Thoracic aorta (tissue), 2 donors: ENCODE measurements at places on chromosomes 2 and 18. TPM values are rescaled to one million over a fixed set of nuclear protein-coding genes. Genes with fewer than 3 reads are reported as not detected.
A peak's percentile ranks its signal among the peaks of the same experiment; 100 is the strongest.

DNA sequence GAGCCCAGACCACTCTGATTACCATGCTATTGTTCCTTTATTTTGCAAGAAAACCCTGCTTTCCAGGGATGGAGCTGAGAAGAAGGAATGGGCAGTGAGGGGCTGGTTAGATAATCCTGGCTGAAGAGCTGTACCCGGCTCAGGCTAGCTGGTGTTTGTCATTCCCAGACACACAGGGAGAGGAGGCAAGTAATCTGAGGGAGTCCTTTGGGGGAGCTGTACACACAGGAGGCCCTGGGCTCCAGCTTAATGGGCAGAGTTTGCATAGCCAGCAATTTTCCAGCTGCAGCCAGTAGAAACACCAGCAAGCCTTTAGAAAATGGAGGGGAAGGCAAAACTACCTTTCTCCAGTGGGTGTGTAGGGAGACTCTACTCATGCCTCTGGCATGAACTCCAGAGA lies 259.3 kb downstream of the SOX11 start:
- H3K36me3 ChIP-seq: no peaks in the 10 kb centered on the region
- no peaks in the 10 kb centered on the region for H3K27me3 ChIP-seq
- no peak for DNase-seq

- peak overlapping the region; percentile 95 for H3K27ac ChIP-seq
- no peak for DNase-seq
- peaks cover 94% of the 10 kb centered on the region for H3K4me1 ChIP-seq
- H3K36me3 ChIP-seq: no peaks in the 10 kb centered on the region
Measured at GRCh38 chr2:237900891-237901831, 41.7 kb downstream of the RAMP1 start.

DNA sequence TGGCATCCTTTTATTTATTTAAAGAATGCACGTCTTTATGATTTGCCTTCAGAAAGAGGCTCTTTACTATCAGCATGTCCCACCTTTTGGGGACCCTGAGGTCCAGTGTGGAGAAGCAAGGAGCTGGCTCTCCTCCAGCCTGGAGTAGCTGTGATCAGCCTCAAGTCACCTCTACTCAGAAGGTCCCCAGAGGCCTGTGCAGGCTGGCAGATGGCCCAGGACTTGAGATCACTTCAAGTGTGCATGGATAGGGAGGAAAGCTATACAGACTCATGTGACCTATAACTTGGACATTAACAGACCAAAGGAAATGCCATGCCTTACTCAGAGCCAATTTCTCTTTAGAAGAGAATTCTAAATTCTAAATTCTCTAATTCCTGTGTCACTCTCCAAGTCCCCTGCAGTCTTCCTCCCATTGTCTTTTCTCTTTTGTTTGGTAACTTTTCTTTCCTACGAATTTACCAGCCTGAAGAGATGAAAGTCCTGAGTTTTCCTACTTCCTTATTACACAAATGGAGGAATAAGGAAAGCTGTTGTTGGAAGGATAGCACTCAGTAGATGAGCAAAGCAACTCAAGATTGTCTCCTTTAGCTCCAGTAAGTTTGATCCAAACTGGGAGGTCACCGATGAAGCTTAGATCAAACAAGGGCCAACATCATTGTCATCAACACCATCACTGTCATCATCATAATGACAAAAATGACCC lies 163.9 kb downstream of the GFPT1 start:
- H3K4me3 ChIP-seq: no peak overlapping the region
- H3K27ac ChIP-seq: peak overlapping the region; percentile 36
- peak; percentile 31 for DNase-seq
- H3K4me1 ChIP-seq: peaks cover 59% of the 10 kb centered on the region
- H3K27me3 ChIP-seq: no peaks in the 10 kb centered on the region
- peaks cover 3% of the 10 kb centered on the region for H3K36me3 ChIP-seq

The SPATA3 gene
- not detected for total RNA-seq

DNA sequence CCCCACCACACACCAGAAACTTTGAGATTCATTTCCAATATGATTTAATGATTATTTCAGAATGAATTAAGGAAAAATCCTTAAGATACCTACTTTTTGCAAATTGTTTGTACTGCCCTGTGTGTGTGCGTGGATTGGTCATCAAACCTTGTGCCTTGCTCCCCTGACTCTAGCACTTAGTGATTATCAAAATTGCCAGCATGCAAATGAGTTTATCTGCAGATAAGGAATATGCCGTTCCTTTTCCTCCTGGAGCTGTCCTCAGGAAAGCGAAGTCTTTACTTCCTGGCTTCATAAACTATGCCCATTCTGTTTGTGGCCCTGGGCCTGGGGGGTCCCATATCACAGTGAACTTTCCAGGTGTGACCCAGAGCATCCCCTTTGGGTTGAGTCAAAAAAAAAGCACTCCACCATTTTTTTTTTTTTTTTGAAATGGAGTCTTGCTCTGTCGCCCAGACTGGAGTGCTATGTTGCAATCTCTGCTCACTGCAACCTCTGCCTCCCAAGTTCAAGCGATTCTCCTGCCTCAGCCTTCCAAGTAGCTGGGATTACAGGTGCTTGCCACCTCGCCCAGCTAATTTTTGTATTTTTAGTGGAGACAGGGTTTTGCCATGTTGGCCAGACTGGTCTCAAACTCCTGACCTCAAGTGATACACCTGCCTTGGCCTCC lies 11.4 kb downstream of the CHMP1B start:
- no peak overlapping the region for H3K4me3 ChIP-seq
- H3K27ac ChIP-seq: no peak overlapping the region
- peaks cover 7% of the 10 kb centered on the region for H3K4me1 ChIP-seq
- H3K36me3 ChIP-seq: no peaks in the 10 kb centered on the region
- no peaks in the 10 kb centered on the region for H3K27me3 ChIP-seq

The SLC9A4 gene
- total RNA-seq: 1.4 TPM

DNA sequence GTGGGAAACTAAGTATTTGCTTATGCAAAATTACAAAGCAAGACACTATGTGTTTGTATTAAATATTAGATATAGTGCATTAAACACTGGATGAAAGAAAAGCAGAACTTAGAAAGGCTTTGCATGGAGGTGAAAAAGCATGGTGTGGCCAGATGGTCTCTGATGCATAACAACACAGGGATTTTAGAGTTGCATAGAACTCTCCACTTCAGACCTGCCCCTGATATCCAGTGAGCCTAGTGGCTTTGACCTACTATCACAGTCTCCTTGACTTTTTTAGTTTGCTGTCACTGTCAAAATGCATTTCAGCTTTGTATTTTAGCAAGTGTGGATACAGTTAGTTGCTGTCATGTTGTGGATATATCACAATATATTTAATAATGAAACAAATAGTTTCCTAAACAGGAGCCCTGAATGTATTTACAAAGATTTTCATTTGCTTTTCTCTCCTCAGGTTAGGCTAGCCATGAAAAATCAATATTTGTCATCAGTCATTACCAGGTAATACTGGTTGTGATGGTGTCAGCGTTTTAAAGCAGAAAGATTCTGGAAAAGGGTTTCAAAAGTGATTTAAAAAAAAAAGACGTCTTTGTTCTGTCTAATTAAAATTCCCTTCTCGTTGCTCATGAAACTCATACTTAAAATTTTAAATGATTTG lies 5.2 kb downstream of the CSRNP3 start:
- DNase-seq: no peak
- no peak overlapping the region for H3K4me3 ChIP-seq
- no peaks in the 10 kb centered on the region for H3K36me3 ChIP-seq
- peaks cover 7% of the 10 kb centered on the region for H3K4me1 ChIP-seq
- no peak overlapping the region for H3K27ac ChIP-seq
- no peaks in the 10 kb centered on the region for H3K27me3 ChIP-seq

DNA sequence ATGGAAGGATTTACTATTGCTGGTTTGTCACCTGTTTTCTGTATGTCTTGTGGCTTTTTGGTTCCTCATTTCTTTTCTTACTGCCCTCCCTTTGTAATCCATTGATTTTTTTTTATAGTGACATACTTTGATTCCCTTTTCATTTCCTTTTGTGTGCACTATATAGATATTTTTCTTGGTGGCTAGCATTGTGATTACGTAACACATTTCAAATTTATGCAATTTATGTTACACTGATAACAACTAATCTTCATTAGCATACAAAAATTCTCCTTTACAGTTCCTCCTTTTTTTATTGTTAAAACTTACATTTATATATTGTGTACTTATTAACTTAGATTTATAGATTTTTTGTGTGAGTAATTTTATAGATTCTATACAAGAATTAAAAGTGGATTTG lies 80.6 kb downstream of the OTX1 start:
- H3K27ac ChIP-seq: no peak overlapping the region
- H3K4me3 ChIP-seq: no peak overlapping the region
- no peaks in the 10 kb centered on the region for H3K36me3 ChIP-seq
- H3K4me1 ChIP-seq: no peaks in the 10 kb centered on the region
- no peak for DNase-seq
- no peaks in the 10 kb centered on the region for H3K27me3 ChIP-seq

The ITGA6 gene
- total RNA-seq: 20.2 TPM

DNA sequence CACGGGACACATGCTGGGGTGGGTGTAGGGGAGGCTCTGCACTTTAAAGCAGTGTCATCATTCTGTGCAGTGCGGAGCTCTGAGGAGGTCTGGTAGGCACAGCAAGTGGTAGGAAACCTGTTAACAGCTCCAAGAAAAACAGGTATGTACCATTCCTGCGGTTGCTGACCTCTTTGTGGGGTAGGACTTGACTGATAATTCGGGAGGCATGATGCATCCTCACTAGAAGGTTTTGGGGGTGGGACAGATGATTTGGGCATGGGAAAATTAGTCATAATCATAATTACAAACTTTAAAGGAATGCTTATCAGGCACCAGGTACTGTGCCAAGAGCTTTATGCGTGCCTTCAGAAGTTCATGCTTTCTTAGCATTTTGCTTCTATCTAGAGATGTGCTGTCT lies 9.7 kb downstream of the DOK1 start:
- no peaks in the 10 kb centered on the region for H3K36me3 ChIP-seq
- no peak overlapping the region for H3K4me3 ChIP-seq
- no peak for DNase-seq
- H3K4me1 ChIP-seq: peaks cover 9% of the 10 kb centered on the region
- H3K27me3 ChIP-seq: no peaks in the 10 kb centered on the region
- no peak overlapping the region for H3K27ac ChIP-seq

The FLACC1 gene
- total RNA-seq: 11.1 TPM

DNA sequence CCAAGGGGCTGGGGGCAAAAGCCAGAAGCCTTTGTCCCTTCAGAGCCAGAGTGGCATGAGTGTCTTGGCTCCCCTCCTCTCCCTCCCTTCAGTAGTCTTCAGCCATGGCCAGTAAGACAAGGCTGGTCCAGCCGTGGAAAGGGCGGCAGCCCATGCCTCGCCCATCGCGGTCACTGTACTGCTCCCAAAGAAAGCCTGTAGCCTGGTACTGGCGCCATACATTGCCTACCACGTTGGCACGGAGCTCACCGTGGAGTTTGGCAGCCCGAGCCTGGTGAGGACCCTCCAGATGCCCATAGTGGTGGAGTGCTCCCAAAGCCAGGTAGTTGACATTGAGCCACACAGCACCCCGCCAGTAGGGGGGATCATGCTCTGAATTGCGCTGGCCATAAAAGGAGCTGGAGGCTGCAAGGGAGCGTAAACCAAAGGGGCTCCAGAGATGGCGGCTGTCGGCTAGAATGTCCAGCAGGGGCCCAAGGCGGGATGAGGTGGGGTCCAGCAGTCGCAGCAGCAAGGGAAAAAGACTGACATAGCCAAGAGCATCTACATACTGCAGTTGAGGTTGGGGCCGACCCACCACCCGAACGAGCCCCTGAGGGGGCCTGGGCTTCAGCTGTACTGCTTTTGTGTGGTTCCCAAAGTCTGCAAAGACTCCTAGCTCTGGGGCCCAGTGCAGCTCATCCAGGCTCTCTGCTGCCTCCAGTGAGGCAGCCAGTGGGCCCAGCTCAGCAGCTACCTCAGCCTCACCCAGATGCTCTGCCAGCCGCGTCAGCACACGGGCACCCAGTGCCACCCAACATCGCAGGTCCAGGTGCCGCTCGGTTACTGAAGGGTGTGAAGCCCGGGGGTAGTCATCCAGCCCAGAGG lies 3.2 kb downstream of the WBP1 start:
- H3K36me3 ChIP-seq: no peaks in the 10 kb centered on the region
- DNase-seq: no peak
- H3K4me3 ChIP-seq: no peak overlapping the region
- H3K4me1 ChIP-seq: peaks cover 23% of the 10 kb centered on the region
- H3K27me3 ChIP-seq: no peaks in the 10 kb centered on the region
- no peak overlapping the region for H3K27ac ChIP-seq

GRCh38 chr2:203908797-203909185 lies 27.8 kb upstream of the ICOS start:
- no peak for DNase-seq
- peaks cover 16% of the 10 kb centered on the region for H3K4me1 ChIP-seq
- H3K27ac ChIP-seq: peak overlapping the region; percentile 42
- H3K4me3 ChIP-seq: peak overlapping the region; percentile 61
- no peaks in the 10 kb centered on the region for H3K36me3 ChIP-seq

GRCh38 chr2:11631462-11631861 lies 38.5 kb downstream of the NTSR2 start:
- no peaks in the 10 kb centered on the region for H3K36me3 ChIP-seq
- no peaks in the 10 kb centered on the region for H3K4me1 ChIP-seq
- DNase-seq: no peak
- H3K27ac ChIP-seq: no peak overlapping the region
- H3K4me3 ChIP-seq: no peak overlapping the region

- peak; percentile 49 for DNase-seq
- peaks cover 17% of the 10 kb centered on the region for H3K4me1 ChIP-seq
- peak overlapping the region; percentile 42 for H3K4me3 ChIP-seq
- no peaks in the 10 kb centered on the region for H3K27me3 ChIP-seq
Measured at GRCh38 chr2:28683100-28683706, 68.4 kb upstream of the PPP1CB start.

DNA sequence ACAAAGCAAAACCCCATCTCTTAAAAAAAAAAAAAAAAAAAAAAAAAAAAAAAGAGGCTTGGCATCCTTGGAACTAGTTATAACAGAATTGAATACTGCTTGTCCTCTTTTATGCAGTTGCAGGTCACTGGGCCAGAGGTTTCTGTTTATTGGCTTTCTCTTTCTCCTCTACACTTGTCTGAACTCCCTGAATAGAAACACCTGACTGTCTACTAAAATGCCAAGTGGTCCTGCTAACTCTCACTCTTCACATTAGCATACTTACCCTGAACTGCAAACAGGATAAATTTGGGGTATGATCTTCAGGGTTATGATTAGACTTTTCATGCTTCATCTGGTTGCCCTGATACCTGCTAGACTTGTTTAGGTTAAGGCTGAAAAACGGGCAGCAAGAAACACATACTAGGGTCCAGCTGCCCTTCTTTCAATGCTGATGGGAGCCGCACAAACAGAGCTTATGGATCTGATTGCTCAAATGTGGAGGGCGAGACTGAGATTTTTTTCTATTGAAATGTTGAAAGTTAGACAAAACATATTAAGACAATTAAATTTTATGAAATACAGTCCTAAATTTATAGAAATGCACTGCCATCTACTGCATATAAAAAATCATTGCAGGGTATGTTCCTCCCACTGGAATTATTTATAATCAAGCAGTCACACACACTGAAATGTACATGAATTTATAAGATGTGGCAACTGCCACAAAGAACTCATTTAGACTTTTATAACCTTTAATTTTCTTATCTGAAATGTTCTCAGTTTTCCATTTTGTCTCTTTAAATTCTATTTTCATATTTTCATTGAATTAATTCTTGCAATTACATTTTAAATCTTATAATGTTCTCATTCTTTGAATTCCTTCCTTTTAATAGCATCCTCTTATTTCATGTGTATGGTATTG lies 40.8 kb downstream of the GTF3C3 start:
- peaks cover 9% of the 10 kb centered on the region for H3K36me3 ChIP-seq
- DNase-seq: no peak
- H3K27me3 ChIP-seq: no peaks in the 10 kb centered on the region
- H3K27ac ChIP-seq: no peak overlapping the region
- H3K4me3 ChIP-seq: peak overlapping the region; percentile 6

GRCh38 chr18:48004577-48004976 lies 74.1 kb upstream of the SMAD2 start:
- H3K27ac ChIP-seq: no peak overlapping the region
- H3K36me3 ChIP-seq: no peaks in the 10 kb centered on the region
- DNase-seq: no peak
- H3K27me3 ChIP-seq: no peaks in the 10 kb centered on the region
- H3K4me3 ChIP-seq: no peak overlapping the region
